ENCODE measurements at places on chromosomes 7 and 10.

DNA sequence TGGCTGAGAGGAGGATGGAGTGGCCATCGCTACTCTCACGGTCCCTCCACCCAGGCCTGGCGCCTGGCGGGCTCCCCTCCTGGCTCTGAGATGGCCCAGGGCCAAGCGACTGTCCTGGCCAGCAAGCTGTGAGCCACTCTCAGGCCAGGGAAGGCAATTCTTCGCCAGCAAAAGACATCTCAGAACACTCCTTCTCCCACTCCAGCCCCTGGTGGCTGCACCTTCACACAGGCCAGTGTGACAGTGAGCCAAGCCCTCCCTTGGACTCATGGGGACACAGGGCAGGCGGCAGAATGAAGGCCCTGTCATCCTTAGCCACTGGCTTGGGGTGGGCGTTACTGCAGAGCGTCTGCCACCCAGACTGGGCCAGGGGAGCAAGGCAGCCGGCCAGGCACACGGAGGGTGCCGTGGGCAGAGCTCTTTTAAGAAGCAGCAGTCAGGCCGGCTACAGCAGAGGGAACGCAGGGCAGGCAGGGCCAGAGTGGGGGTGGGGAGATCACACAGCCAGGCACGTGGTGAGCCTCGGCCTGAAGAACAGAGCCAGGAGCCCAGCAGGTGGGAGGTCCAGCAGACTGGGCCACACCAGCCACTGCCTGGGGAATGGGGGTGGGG, 14.4 kb downstream of the STK32C start:
- no peak for DNase-seq
- no peaks in the 10 kb centered on the region for H3K36me3 ChIP-seq
- H3K27ac ChIP-seq, result no peak overlapping the region
- H3K27me3 ChIP-seq, result peaks cover 8% of the 10 kb centered on the region
- peaks cover 15% of the 10 kb centered on the region for H3K4me1 ChIP-seq
- no peak overlapping the region for H3K4me3 ChIP-seq

DNA sequence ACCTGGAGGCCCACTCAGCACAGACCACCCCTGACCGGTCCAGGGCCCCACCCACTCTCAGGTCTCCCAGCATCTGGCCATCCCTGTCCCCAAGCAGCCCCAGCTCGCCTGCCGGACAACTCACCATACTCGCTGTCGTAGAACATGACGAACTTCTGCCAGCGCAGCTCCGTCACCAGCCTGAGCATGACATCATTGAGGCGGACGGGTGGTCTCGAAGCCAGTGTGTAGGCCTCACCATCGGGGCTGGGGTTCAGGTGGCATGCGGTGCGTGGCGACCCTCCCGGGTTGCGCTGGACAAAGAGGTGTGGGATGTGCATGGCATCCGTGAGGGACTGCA, 160.4 kb downstream of the GRID1 start:
- no peak for DNase-seq
- H3K27me3 ChIP-seq, result no peaks in the 10 kb centered on the region
- no peaks in the 10 kb centered on the region for H3K4me1 ChIP-seq
- H3K27ac ChIP-seq, result no peak overlapping the region
- no peak overlapping the region for H3K4me3 ChIP-seq

DNA sequence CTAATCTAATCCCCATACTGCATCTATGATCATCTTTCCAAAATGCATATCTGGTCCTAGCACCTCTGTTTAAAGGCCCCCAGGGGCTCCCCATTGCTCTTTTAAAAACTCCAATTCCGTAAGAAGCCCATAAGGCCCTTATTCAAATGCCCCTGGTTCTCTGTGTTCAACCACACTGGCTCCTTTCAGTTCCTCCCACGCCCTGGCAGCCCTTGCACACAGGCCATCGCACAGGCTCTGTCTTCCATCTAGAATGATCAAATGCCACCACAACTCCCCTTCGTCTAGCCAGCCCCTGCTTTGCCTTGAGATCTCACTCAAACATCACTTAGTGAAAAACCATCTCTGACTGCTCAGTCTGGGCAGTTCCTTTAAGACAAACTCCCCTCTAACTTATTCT, 112.9 kb upstream of the LYZL2 start:
- H3K36me3 ChIP-seq, result no peaks in the 10 kb centered on the region
- no peak overlapping the region for H3K4me3 ChIP-seq
- H3K27ac ChIP-seq, result no peak overlapping the region

GRCh38 chr10:24642921-24643678, 80.6 kb downstream of the ARHGAP21 start:
- H3K4me3 ChIP-seq, result no peak overlapping the region
- peak; percentile 76 for DNase-seq
- no peaks in the 10 kb centered on the region for H3K36me3 ChIP-seq
- no peaks in the 10 kb centered on the region for H3K4me1 ChIP-seq
- no peaks in the 10 kb centered on the region for H3K27me3 ChIP-seq

GRCh38 chr10:89032141-89032891, 41.7 kb downstream of the FAS start:
- DNase-seq, result peak; percentile 69
- no peak overlapping the region for H3K27ac ChIP-seq
- peaks cover 5% of the 10 kb centered on the region for H3K4me1 ChIP-seq
- no peaks in the 10 kb centered on the region for H3K27me3 ChIP-seq
- H3K4me3 ChIP-seq, result no peak overlapping the region

GRCh38 chr7:102117743-102118142, 168.9 kb upstream of the SH2B2 start:
- H3K36me3 ChIP-seq, result peaks cover 36% of the 10 kb centered on the region
- H3K27ac ChIP-seq, result peak overlapping the region; percentile 4
- peaks cover 15% of the 10 kb centered on the region for H3K4me1 ChIP-seq
- no peak overlapping the region for H3K4me3 ChIP-seq

GRCh38 chr7:146645383-146645976, 528.9 kb downstream of the CNTNAP2 start:
- H3K27ac ChIP-seq, result no peak overlapping the region
- no peaks in the 10 kb centered on the region for H3K4me1 ChIP-seq
- H3K27me3 ChIP-seq, result no peaks in the 10 kb centered on the region
- no peaks in the 10 kb centered on the region for H3K36me3 ChIP-seq
- DNase-seq, result no peak
- no peak overlapping the region for H3K4me3 ChIP-seq

GRCh38 chr7:140525743-140526142, 46.4 kb upstream of the MKRN1 start:
- DNase-seq, result no peak
- no peak overlapping the region for H3K27ac ChIP-seq
- no peaks in the 10 kb centered on the region for H3K27me3 ChIP-seq
- H3K4me3 ChIP-seq, result no peak overlapping the region

DNA sequence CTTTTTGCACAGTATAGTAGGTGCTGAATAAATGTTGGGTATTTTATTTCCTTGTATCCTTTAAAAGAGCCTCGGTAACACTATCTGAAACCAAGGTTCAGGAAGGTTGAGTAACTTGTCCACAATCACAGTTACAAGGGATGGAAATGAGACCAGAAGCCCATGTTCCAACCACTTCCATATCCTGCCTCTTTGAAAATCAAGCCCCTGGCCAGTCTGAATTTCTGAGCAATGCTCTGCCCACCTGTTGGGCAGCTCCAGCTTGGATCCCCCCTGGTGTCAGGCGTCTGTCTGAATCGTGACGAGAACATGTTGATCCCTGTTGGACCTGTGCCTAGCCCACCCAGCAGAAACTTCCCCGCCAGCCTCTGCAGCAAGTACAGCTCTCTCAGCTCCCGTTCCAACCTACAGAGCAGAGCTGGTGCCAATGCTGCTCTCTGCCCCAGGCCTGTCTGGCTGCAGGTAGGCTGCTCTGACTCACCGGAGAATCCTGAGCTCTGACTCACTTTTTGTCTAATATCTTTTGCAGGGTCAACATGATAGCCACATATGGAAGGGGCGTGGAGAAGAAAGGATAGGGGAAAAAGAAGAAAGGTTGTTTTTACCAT, 595.5 kb downstream of the INHBA start:
- no peak for DNase-seq
- no peak overlapping the region for H3K27ac ChIP-seq
- peak overlapping the region; percentile 17 for H3K4me3 ChIP-seq
- H3K4me1 ChIP-seq, result peaks cover 3% of the 10 kb centered on the region

- H3K36me3 ChIP-seq, result no peaks in the 10 kb centered on the region
- H3K27me3 ChIP-seq, result no peaks in the 10 kb centered on the region
- H3K27ac ChIP-seq, result peak overlapping the region; percentile 18
- H3K4me1 ChIP-seq, result peaks cover 8% of the 10 kb centered on the region
Measured at GRCh38 chr10:17025444-17026295, 103.9 kb downstream of the CUBN start.

GRCh38 chr10:125368146-125368545, 207.8 kb upstream of the CTBP2 start:
- H3K27me3 ChIP-seq, result peaks cover 5% of the 10 kb centered on the region
- H3K36me3 ChIP-seq, result no peaks in the 10 kb centered on the region
- no peak overlapping the region for H3K27ac ChIP-seq

DNA sequence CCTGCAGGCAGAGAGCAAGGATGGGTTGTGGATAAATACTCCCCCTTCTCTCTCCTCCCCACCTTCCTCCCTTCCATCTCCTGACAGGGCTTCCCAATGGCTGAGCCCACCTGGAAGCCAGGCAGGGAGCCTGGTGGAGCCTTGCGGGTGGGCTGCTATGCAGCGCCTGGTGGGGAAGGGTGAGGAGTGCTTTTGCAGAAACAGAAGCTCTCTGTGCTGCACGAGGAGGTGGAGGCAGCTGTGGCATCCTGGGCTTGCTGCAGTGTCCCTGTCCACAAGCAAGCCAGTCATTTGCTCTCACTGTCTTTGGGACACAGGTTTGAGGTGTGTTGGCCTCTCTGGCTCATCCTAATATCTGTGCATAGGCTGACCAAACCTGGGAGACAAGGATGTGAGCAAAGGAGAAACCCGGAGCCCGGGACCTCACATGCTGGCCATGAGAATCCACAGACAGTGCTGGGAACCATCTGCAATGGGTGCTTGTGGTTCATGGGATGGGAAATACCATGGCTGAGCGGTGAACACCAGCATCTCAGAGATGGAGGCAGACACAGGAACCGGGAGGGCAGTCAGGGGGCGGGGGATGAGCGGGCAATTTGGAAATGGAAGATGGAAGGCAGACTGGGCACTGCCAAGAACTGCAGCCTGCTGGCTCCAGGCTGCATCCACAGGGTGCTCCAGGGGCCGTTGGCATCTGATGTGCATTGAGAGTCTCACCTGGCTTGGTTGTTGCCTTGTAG, 364.2 kb downstream of the GLRX3 start:
- no peak overlapping the region for H3K27ac ChIP-seq
- no peaks in the 10 kb centered on the region for H3K27me3 ChIP-seq

DNA sequence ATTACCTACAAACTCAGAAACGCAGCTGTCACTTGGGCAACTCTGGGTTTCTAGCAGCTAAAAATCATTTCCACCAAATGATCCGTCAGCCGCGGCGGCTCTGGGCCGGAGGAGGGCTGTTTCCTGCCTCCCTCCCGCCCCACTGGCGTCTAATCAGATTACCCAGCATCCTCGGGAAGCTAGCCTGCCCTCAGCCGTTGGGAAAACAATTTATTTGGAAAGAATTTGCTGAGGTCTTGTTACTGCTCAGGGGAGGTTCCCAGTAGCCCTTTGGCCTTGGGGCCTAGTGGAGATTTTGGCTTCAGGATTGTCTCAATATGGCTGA, 65.0 kb upstream of the ADGRA1 start:
- peaks cover 15% of the 10 kb centered on the region for H3K4me1 ChIP-seq
- peaks cover 39% of the 10 kb centered on the region for H3K27me3 ChIP-seq

DNA sequence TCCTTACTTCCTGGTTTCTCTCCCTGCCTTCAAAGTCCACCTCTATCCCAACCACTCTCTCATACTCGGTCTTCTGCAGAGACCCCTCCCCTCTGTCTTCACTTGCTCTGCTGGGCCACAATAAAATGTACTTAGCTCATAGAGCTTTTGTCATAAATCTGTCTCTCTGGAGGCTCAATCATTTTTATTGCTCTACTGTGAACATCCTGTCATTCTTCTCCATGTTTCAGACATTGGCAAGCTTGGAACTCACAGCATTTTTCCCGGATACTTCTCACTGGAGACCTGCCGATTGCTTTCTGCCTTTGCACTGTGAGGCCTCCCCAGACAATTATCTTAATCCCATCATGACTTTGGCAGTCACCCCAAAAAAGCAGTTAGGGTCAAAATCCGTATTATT, 192.3 kb upstream of the ZMIZ1 start:
- no peaks in the 10 kb centered on the region for H3K4me1 ChIP-seq
- H3K36me3 ChIP-seq, result no peaks in the 10 kb centered on the region
- DNase-seq, result no peak
- H3K4me3 ChIP-seq, result no peak overlapping the region
- peaks cover 4% of the 10 kb centered on the region for H3K27me3 ChIP-seq

- peaks cover 7% of the 10 kb centered on the region for H3K4me1 ChIP-seq
- no peaks in the 10 kb centered on the region for H3K36me3 ChIP-seq
- no peak for DNase-seq
- no peak overlapping the region for H3K4me3 ChIP-seq
Measured at GRCh38 chr10:43926875-43927406, 278.3 kb upstream of the ZNF32 start.

- H3K4me1 ChIP-seq, result peaks cover 17% of the 10 kb centered on the region
- DNase-seq, result peak; percentile 97
- H3K4me3 ChIP-seq, result peak overlapping the region; percentile 53
- H3K27me3 ChIP-seq, result no peaks in the 10 kb centered on the region
- H3K36me3 ChIP-seq, result no peaks in the 10 kb centered on the region
Measured at GRCh38 chr10:114632869-114633715, 25.0 kb downstream of the ABLIM1 start.

DNA sequence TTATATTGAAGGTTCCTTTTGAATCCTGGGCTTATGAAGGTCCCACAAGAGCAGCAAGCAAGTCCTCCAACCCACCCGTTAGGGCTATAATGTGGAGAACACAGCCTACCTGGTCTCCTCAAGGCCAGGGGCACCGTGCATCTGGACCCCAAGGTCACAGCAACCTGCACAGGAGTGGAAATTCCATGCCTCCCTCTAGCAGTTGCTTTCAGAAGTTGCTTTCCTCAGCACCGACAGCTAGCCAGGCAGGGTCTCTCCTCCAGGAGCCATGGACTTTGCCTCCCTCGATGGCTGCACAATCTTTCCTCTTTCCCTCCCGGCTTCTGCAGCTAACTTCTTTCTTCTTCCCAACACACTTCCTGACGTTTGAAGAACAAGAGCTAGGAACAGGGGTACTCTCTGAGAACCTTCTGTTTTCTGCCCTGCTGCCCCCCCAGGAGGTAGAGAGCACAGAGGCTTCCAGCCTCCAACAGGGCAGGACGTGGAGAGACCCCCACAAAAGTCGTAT, 149.8 kb downstream of the PTPN20 start:
- no peak overlapping the region for H3K4me3 ChIP-seq
- no peaks in the 10 kb centered on the region for H3K36me3 ChIP-seq
- no peaks in the 10 kb centered on the region for H3K4me1 ChIP-seq
- no peak overlapping the region for H3K27ac ChIP-seq
